Cardiac fibroblast (primary cell): ENCODE measurements at places on chromosomes 3 and 15.

- peak; percentile 98 for DNase-seq
Measured at GRCh38 chr3:105906836-105907235, 38.0 kb upstream of the CBLB start.

DNA sequence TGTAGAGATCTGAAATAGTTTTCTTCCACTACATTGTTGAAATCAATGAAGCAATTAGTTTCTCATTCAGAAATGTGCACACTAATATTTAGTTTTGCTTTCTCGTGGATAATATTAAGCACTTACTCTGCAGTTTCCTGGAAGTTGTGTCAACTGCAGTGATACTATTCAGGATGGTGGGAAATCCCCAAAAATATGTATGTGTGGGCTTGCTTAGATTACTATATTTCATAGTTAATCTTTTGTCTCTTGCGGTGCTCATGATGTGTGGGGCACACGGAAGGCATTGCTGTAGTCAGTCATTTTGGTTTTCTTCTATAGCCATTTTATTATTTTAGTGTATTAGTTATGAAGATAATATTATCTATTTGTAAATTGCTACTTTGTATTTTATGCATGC is 19.7 kb downstream of the RAB11A start:
- no peak for DNase-seq

DNA sequence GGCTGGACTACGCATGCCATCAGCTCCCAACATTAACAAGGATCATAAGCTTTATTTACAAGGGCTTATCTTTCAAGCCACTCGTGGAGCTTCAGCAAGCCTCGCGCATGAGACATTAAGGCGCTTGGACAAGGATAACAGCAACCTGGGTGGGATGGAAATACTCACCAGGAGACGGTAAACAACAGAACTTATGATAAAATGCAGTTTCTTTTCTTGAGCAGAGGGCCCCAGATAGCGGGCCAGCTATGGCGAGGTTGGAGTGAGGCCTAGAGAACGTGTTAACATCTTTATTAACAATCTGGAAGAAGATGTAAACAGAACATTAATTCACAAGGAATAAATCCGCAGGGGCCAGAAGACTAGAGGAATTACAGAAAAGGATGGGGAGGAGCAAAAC is 158.2 kb downstream of the NTRK3 start:
- DNase-seq: no peak

- DNase-seq: no peak
Measured at GRCh38 chr3:65490114-65490513, 548.6 kb downstream of the MAGI1 start.

DNA sequence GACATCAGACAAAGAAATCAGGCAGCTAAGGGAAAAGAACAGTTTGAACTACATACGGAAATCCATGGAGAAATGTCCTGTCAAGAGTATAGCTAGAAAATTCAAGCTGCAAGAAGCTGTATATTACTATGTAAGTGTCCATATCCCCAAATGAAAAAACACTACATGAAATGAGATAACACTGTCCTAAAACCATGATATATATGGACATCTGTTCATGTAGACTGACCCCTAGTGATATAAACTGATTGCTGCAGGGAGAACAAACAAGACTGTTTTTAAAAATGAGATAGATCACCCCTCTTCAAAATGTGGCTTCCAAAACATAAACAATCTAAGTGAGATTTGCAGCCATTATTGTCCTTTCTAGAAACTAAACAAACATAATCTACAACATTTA is 985.6 kb downstream of the EPHA3 start:
- peak; percentile 58 for DNase-seq

DNA sequence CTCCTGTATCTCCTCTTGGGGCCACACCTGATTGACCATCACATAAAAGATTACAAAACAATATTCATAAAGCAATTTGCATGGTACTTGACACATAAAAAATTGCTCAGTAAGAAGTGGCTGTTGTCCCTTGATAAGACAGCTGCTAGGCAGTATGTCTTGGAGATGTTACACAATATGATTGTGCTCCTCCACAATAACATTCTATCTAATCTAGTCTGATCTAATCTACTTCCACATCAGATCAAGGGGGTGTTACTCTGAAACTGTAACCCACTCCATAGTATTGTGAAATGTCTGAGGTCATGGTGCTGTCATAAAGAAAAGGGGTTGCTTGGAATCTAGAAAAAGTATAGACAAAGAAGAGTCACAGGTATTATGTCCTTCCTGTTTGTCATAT is 23.4 kb upstream of the AQP9 start:
- DNase-seq: no peak

- DNase-seq: no peak
Measured at GRCh38 chr15:87623832-87624231, 632.7 kb downstream of the NTRK3 start.

DNA sequence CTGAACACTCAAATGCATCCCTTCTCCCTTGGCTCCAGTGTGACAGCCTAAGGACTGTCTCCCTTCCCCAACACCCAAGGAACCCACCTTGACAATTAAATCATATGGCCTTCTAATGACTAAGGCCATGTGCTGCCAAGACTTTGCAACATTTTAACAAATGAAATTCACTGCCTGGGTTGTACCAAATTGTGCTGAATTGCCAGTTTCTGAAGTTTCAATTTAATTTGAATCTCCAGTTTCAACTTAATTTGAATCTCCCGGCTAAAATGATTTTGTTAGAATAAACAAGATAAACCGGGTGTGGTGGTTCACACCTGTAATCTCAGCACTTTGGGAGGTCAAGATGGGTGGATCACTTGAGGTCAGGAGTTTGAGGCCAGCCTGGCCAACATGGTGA is 72.4 kb upstream of the RAP2B start:
- DNase-seq: no peak

DNA sequence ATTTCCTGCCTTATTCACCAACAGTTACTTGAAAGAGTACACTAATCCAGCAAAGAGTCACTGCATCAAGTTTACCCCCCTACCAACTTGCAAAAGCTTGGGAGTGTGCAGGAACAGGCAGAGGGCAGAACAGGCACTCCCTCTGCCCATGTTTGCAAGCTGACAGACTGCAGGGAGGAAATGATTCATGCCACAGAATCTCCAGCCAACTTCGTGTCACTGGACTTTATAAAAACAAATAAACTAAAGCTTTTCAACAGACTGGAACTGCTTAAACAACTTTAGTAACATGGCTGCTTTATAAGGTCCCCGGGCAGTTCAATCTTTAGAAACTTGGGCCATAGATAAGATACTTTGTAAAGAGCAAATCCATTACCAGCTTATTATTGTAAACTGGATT is 129.5 kb downstream of the THRB start:
- DNase-seq: peak; percentile 91

DNA sequence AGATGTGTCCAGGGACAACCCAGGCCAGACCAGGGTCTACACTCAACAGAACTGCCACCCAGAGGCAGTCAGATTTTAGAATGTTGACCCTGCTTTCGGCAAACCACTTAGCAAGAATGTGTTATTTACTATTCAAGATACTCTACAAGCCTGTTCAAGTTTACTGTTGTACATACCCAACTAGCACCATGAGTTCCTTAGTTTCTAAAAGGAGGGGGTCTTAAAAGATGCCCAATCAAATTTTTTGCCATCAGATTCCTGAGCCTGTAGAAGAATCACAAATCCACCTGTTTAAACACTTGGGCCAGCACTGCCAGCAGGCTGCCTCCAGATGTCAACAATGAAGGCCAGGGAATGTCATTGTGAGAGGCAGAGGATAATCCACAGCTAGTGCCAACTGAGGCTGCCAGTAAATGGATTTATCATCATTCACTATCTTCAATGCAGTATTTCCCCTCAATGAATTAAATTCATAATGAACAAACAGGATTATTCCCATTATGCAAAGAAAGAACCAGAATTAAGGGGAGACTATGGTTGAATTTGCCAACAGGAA is 43.5 kb upstream of the SNRPA1 start:
- DNase-seq: no peak

- DNase-seq: peak; percentile 77
Measured at GRCh38 chr15:63198371-63199250, 9.2 kb downstream of the RAB8B start.

GRCh38 chr15:75063338-75063737 is 39.9 kb downstream of the PPCDC start:
- peak; percentile 78 for DNase-seq

DNA sequence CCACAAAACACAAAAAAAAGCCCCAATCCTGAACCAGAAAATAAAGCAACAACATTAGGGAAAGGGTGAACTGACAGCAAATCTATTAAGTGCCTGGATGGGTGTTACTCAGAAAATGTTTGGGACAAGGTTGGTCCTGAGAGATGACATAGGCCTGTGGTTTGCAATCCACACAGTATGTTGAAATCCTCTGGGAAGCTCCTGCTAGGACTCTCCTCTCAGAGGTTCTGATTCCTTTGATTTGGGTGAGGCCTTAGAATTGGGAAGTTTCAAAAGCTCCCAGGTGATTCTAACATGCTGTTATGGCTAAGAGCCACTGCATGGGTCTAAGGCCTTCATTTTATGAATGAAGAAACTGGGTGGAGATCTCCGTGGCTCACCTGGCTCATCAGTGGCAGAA is 18.4 kb downstream of the CLDN1 start:
- no peak for DNase-seq

DNA sequence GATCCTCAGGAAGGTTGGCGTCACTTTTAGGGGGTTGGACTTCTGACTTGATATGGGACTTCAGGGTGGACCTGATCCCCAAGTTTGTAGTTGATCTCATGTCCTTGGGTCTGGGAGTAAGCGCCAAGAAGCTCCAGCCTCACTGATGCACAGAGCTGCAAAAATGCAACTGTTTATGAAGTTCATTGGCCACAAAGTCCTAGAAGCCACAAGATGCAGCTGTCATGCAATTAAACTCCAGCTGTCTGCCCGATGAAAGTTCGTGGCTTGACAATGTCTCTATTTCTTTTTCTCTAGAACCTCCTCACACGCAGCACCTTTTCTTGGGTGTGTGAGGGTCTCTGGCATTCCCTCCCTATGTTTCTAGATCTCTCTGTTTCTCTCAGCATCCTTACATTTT is 9.2 kb upstream of the ACAN start:
- DNase-seq: no peak

- DNase-seq: no peak
Measured at GRCh38 chr3:71462586-71462985, 120.9 kb downstream of the FOXP1 start.

DNA sequence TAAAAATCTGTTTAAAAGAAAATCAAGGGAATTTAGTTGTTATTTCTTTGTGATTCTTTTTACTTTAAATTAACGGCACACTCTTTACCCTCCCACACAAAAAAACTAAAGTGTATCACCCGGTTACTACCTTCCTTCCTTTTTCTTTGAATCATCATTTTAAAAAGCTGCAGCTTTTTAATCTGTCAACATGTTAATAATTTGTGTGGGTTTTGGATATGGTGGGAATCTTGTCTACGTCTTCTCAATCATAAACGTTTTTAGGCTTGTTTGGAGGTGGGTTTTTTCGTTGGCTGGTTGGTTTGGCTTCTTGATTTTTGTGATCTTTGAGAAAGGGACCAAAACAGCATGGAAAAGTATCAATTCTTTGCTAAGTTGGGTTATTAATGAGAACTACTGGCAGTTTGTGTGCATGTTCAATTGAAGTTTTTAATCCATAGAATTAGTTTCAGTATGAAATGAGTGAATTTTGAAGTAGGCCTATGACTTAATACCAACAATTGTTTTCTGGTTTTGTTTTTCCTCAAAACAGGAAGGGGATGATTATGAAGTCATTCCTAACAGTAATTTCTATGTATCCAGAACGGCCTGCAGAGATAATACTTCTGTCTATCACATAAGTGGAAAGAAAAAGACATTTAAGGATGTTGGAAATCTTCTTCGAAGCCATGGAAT is 4.5 kb downstream of the SMC4 start:
- peak; percentile 63 for DNase-seq

DNA sequence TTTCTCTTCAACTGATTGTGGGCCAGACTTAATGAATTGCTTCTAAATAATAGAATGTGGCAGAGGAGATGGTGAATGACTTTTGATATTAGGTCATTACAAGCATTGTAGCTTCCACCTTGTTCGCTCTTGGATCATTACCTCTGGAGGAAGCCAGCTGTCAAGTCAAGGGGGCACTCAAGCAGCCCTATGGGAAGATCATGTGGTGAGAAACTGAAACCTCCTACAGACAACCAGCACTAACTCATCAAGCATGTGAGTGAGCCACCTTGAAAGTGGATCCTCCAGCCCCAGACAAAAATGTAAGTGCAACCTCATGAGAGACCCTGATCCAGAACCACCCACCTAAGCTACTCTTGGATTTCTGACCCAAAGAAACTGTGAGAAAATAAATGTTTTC is 109.8 kb upstream of the TBC1D5 start:
- no peak for DNase-seq

GRCh38 chr15:78906316-78906620 is 33.6 kb downstream of the MORF4L1 start:
- peak; percentile 72 for DNase-seq

- no peak for DNase-seq
Measured at GRCh38 chr3:64445109-64445943, 220.1 kb upstream of the PRICKLE2 start.

DNA sequence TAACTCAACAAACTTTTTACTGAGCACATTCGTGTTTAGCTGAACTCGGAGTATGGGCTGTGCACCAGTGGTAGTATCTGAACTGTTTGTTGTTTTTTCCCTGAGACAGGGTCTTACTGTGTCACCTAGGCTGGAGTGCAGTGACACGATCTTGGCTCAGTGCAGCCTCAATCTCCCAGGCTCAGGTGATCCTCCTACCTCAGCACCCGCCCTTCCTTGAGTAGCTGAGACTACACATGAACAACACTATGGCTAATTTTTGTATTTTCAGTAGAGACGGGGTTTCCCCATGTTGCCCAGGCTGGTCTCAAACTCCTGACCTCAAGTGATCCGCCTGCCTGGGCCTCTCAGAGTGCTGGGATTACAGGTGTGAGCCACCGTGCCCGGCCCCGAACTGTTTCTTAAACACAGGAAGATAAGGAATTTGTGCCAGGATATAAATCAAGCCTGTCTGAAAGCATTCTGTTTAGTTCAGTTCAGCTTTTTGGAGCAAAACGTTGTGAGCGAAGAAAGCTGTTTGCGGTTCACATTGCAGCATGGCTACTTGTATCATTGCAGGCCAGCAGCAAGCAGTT is 40.4 kb upstream of the SKOR1 start:
- DNase-seq: no peak

- DNase-seq: no peak
Measured at GRCh38 chr3:189999718-190000117, 121.0 kb downstream of the P3H2 start.

DNA sequence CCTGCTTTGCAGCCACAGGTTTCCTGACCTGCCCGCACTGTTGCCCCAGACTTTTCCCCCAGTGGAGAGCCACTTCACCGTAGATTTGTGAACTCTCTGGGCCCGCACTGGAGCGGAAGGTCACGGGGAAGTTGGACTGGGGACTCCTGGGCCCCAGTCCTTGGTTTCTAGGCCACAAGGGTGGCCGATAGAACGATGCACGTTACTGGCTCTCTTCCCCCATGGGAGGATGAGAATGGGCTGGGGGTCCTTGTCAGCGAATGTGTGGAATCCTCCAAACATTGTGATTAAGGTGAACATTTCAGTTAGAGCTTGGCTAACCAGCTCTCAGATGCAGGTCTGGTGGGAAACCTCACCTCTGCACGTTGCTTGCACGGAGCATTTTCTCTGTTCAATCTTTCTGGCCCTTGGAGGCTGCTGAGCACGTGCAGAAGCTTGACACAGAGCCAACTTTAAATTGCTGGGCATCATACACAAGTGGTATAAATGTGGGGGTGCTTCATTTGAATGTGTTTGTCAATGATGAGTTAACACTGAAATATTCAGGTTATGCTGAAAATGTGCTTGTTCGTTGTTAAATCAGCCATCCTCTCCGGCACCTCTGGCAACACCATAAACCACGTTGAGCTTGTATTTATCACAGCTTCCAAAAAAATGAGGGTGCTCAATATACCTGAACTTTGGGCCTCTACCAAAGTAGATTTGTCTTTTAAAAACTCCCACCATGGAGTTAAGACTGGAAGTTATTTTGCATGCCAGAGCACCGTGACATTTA is 976 bp downstream of the DIS3L start:
- DNase-seq: peak; percentile 81
